ENCODE measurements at places on chromosomes 16 and 17.

DNA sequence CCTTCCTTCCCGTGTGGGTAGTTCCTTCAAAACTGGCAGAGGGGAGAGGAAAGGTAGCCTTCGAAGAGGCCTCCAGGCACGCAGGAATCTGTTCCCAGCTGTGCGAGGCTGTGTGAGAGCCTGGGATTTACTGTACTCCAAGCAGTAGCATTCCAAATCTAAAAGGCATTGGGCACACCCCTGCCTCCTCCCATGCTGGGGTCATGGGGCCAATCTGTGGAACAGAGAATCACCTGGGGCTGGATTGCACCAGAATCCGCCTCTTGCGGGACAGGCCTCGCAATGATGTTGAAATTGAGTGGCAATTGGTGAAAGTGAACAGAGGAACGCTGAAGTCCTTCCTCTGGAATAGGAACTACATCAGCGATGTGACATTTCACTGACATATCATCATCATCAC is 72.5 kb upstream of the IRX3 start:
- DNase-seq = no peak

DNA sequence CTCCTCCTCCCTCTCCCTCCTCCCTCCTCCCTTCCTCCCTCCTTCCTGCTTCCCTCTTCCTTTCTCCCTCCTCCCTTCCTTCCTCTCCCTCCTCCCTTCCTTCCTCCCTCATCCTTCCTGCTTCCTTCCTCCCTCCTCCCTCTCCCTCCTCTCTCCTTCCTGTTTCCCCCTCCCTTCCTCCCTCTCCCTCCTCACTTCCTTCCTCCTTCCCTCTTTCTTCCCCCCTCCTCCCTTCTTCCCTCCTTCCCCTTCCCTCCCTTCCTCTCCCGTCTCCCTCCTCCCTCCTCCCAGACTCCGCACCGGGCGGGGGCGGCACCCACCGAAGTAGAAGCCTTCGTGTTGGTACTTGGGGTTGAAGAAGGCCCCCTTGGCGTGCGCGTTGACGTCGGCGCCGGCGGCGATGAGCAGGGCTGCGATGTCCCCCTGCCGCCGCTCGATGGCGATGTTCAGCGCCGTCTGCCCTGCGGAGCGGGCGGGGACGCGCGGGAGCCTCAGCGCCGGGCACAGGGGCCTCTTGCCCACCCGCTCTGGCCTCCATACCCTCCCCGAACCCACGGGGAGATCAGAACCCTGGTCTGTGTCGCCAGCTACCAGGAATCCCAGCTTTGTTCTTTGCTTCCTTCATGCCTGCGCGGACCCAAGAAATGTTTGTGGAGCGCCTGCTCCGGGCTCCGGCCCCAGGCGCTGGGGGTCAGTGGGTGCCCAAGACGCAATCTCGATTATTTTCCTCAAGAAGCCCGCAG is 22.2 kb downstream of the TRPV3 start:
- DNase-seq = no peak

DNA sequence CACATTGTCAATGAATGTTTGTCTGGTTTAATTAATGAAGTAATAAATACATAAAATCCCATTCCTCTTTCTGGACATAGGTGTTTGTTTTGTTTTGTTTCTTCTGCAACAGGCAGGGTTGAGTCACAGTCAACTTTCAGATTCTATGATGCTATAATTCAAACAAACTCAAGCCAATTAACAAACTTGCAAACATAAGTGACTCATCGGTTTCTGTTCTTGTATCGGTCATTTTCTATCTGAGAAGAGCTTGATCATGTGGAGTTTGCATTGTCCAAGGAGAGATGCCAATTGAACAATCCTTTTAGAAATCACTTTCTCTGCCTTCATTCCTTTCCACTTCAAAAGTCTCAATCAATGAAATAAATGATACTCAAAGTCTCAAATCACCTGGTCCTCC is 294.2 kb upstream of the C16orf82 start:
- no peak for DNase-seq

- no peak for DNase-seq
Observed at GRCh38 chr16:75198135-75198600, 8.8 kb downstream of the CTRB2 start.

GRCh38 chr17:82228842-82229697 is at the start of gene SLC16A3:
Gene SLC16A3 (plus strand): TSS chr17:82229042. CDS start chr17:82236009, 6,967 bp downstream.
- no peak for DNase-seq

- no peak for DNase-seq
Observed at GRCh38 chr16:15031179-15031578, 24.7 kb downstream of the NTAN1 start.

- no peak for DNase-seq
Observed at GRCh38 chr16:28494121-28494851, at the start of gene APOBR. Gene APOBR (plus strand): TSS chr16:28494643. CDS start chr16:28494682, 39 bp downstream.

GRCh38 chr17:77205396-77206125 is 64.8 kb downstream of the SEC14L1 start:
- DNase-seq = no peak

GRCh38 chr16:66511602-66512271 is 38.2 kb downstream of the TK2 start:
- DNase-seq = no peak

- no peak for DNase-seq
Observed at GRCh38 chr17:61833536-61834193, 29.7 kb downstream of the BRIP1 start.

GRCh38 chr16:23950898-23951297 is 115.1 kb downstream of the PRKCB start:
- DNase-seq = no peak
